Activated naive CD4-positive, alpha-beta T cell treated with anti-CD3 and anti-CD28 coated beads, Interleukin-2, amount 10 ng/mL, durations not matched to agents 7 days and 5 days (primary cell): ENCODE measurements at places on chromosomes 16 and 17.

DNA sequence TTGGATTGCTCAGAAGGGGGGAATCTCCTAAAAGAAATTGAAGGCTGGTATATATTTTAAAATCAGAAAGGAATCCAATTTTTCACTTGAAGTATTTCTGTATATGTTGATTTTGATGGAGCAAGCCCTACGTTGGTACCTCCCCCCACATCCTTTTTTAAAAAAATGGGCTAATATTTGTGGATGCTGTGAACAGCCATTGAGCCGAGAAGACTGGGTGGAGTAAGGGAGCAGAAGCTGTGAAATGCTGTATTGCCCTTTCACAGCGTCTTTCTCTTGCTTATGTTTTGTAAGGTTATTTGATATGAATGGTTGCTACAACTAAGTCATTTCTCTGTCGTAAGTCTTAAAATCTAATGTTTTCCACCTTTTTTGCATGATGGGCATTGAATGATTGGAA, 2.3 kb downstream of the PAFAH1B1 start:
- peaks cover 23% of the 10 kb centered on the region for H3K36me3 ChIP-seq
- no peak for DNase-seq
- H3K4me3 ChIP-seq = peak overlapping the region; percentile 86
- H3K4me1 ChIP-seq = peaks cover 45% of the 10 kb centered on the region
- H3K27me3 ChIP-seq = no peaks in the 10 kb centered on the region

- peaks cover under 1% of the 10 kb centered on the region for H3K4me1 ChIP-seq
- H3K4me3 ChIP-seq = no peak overlapping the region
- H3K27me3 ChIP-seq = peaks cover 26% of the 10 kb centered on the region
- peak; percentile 6 for DNase-seq
Observed at GRCh38 chr17:50462446-50462845, 6.2 kb downstream of the CHAD start.

DNA sequence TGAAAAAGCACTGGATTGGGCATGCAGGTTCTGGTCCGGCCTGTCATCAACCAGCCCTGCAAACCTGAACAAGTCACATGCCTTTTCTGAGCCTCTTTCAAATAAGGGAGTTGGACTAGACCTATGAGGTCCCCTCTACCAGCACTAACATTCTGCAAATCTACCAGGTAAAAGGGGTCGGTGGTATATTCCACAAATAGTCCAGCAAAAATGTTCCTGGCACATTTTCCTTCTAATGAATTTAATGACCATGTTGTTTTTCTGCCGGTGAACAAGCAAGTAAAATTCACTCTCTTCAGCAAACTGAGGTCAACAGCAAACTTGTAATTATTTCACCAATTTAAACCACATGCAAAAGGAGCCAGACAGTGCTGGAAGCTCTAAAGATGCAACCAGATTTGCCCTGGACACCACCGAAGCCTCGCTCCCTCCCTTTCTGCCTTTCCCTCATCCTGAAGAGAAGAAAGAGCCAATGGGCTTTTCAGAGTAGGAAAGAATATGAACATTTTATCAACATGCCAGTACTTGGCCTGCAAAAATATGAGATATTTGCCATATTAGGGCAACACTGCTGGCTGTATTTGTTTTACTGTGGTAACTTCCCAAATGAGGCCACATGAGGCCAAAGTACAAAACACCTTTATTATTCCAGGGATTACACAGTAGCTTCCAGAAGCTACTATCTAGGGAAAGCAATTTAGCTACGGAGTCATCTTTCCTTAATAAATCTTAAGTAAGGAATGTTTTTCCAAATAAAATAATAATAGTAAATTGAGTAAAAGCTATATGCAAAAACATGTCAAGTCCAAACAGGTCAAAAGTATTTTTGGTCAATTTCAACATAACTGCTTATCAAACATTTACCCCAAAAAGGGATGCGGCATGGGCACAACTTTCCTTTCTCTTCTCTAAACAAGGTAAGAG, 45.0 kb downstream of the USP31 start:
- H3K36me3 ChIP-seq = peaks cover 14% of the 10 kb centered on the region
- DNase-seq = no peak

DNA sequence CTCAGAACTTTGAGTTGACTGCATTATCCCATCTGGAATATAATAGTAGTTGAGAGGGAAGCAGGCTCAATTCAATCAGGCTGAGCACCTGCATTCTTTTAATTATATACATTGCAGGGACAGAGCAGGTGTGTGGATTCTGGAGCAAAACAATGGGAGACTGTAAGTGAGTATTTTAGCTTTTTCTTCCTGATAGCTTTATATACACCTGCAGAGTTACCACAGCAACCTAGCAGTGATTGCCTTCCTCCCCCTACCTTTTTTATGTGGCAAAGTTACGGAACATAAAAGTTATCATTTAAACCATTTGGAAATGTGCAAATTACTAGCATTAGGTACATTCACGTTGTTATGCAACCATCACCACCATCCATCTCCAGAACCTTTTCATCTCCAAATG, 25.4 kb upstream of the RHOT1 start:
- H3K27me3 ChIP-seq = peaks cover 49% of the 10 kb centered on the region
- no peaks in the 10 kb centered on the region for H3K36me3 ChIP-seq
- H3K27ac ChIP-seq = no peak overlapping the region
- H3K4me3 ChIP-seq = no peak overlapping the region
- H3K4me1 ChIP-seq = peaks cover 5% of the 10 kb centered on the region

DNA sequence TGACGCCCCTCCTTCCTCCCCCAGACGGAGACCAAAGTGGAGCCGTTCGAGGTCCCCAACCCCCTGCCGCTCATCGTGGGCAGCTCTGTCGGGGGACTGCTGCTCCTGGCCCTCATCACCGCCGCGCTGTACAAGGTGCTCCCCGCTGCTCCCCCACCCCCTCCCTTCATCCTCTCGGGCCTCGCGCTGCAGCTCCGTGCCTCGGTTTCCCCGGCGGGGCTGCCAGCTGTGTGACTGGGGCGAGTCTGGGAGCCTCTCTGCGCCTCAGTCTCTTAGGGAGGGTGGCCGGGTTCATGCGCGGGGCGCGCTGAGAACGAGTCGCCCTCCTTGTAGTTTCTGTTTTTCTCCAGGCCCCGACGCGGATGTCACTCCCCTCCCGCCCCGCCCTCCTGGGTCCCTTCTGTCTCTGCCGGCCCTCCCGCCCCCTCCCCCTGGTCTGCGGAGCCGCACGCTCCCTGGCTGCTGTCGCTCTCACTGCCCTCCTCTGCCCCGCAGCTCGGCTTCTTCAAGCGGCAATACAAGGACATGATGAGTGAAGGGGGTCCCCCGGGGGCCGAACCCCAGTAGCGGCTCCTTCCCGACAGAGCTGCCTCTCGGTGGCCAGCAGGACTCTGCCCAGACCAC, 23.7 kb upstream of the ITGAX start:
- peak; percentile 73 for DNase-seq
- H3K4me1 ChIP-seq = peaks cover 42% of the 10 kb centered on the region
- H3K4me3 ChIP-seq = peak overlapping the region; percentile 76
- no peak overlapping the region for H3K27ac ChIP-seq
- peaks cover 47% of the 10 kb centered on the region for H3K27me3 ChIP-seq

GRCh38 chr17:41717408-41718286, 5.5 kb downstream of the GAST start:
- DNase-seq = peak; percentile 41
- peaks cover 31% of the 10 kb centered on the region for H3K27me3 ChIP-seq
- no peak overlapping the region for H3K27ac ChIP-seq
- H3K4me3 ChIP-seq = no peak overlapping the region
- peaks cover 14% of the 10 kb centered on the region for H3K4me1 ChIP-seq
